ENCODE measurements at places on chromosomes 2 and 18.

DNA sequence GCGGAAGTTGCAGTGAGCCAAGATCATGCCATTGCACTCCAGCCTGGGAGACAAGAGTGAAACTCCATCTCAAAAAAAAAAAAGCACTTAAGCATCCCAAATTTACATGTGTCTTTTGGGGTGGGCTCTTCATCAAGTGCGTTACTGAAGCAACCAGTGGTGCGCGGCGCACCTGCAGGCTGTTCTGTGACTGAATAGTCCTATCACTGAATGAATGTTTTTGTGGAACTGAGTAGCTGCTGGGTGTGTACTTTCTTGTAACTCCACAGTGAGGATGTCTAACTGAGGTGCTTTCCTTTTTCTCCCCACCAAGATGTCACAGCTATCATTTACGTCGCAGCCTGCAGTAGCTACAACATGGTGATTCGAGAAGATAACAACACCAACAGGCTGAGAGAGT lies 17.0 kb downstream of the CHMP1B start:
- no peak for DNase-seq

DNA sequence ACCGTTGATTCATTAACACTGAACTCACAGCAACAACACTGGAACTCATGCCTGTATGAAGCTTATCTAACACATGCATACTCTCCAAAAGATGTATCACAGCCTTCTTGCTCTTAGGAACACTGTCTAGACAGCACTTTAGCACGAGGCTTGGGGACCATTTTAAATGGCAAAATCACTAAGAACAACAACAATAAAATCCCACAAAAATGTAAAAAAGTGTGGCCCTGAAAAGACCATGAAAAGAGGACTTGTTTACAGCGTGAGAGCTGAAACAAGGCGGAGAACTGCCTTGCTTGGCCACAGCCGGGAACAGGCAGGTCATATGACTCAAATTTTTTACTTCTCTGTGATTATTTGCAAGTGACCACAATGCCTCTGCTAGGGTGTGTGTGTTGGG lies 48.1 kb downstream of the CHN1 start:
- no peak for DNase-seq

- no peak for DNase-seq
Measured at GRCh38 chr2:689877-690510, 12.8 kb upstream of the TMEM18 start.

DNA sequence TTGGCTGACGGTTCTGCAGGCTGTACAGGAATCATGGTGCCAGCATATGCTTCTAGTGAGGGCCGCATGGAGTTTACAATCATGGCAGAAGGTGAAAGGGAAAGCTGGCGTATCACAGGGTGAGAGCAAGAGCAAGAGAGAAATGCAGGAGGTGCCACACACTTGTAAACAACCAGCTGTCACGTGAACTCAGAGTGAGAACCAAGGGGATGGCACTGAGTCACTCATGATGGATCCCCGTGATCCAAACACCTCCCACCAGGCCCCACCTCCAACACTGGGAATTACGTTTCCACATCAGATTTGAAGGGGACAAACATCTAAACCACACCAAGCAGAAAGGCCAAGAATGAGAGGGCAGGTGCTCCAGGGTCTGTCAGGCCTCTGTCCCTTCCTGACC lies 185.0 kb upstream of the PID1 start:
- DNase-seq, result no peak

DNA sequence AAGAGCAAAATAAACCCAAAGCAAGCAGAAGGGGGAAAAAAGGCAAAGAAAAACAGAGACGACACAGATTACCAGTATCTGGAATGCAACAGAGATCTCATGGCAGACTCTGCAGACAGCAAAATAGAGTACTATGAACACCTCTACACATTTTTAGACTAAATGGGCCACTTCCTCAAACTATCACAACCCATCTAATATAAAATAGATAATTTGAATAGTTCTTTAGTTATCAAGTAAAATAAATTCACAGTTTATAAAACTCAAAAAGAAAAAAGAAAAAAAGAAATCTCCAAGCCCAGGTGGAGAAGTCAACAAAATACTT lies 16.6 kb downstream of the SESTD1 start:
- no peak for DNase-seq

- DNase-seq, result no peak
Measured at GRCh38 chr2:76270096-76270710, 559.5 kb upstream of the GCFC2 start.

DNA sequence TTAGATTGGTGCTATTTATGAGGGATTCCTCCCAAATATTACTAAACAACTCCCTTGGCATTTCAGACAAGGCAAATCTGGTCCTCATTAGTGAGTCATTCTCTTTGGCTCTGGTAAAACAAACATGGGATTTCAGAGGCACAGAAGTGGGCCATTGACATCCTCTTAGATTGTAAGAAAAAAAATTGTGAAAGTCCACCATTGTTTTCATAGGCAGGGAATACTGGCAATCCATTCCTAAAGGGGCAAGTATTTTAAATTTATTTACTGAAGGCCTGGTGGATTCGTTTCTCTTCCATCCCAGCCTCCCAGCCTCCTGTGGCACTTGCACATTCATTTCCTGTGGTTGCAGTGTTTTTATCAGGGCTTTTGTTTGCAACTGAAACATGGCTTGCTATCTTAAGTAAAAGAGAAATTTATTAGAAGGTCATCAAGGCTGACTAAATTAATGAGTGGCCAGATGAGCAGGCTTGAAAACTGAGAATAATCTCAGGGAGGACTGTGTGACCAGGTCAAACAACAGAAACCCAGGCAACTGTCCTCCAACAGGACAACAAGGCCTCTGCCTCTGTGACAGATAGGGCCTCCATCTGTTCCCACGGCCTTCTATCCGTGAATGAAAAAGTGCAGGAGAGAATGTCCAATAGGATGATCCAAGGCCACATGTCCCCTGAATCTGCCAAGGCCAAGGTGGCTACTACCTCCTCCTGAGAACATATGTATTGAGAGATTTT lies 23.1 kb upstream of the TNFAIP6 start:
- DNase-seq, result peak; percentile 93

- DNase-seq, result no peak
Measured at GRCh38 chr2:128817813-128818212, 499.1 kb upstream of the HS6ST1 start.

DNA sequence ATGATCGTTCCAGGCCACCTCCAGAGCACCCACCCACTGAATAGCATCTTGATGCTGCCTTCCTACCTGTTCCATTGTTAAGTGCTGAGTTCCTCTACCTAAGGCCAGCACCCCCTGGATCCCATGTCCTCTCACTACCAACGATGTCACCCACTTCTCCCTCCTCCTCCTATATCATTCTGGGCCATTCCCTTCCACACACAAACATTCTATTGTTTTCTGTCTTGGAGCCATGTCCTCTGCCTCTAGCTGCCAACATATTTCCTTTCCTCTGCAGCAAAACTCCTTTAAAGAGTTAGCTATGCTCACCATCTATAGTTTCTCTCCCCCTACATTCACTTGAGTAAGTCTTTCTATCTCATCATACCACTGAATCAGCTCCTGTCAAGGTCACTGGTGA lies 64.0 kb upstream of the ACKR3 start:
- no peak for DNase-seq

DNA sequence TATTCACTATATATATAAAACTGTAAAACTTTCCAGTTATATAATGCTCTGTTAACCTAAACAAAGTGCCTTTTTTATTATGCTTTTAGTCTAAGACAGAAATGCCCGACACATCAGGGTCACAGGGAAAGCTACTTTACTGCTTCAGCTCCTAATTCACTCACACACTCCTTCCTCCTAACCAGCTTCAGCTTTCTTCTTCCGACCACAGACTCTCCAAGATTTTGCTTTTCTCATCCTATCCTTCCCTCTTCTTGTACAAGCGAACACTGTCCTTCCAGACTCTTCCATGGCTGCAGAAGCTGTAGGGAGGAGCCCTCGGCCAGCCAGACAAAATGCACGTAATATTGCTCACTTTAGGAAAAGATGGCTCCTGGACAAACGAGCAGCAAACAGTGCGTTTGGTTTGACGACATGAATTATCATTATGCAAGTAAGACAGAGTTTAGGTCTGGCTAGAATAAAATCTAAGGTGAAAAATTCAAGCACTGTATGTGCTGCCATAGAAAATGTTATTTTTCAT lies 47.5 kb upstream of the HNRNPA3 start:
- DNase-seq, result no peak

DNA sequence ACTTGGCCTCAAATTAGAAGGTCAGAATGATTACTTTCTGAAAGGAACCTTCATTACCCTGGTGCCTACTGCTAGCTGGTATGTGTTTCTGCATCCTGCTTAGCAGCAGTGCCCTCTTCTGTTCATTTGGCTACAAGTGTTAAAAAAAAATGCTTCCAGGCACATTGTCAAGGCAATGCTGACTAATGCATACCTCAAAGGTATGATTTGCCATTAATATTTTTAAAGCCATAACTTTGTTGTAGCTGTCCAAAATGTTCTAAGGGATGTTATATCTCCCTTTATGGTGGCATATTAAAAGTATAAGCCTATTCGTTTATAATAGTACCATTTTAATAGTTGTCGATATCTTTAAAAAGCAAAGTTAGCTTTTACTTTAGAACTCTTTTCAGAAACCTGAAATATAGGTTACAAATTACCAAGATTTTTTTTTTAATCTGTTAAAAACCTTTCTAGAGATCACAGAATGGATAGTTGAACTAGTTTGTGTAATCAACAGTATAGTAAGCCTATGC lies 52.0 kb upstream of the FAM171B start:
- DNase-seq, result peak; percentile 49

GRCh38 chr2:42792583-42793333 lies at the start of gene HAAO:
TSS of gene HAAO (minus strand) at chr2:42792583. CDS start at chr2:42792536, 47 bp downstream.
- DNase-seq, result no peak

DNA sequence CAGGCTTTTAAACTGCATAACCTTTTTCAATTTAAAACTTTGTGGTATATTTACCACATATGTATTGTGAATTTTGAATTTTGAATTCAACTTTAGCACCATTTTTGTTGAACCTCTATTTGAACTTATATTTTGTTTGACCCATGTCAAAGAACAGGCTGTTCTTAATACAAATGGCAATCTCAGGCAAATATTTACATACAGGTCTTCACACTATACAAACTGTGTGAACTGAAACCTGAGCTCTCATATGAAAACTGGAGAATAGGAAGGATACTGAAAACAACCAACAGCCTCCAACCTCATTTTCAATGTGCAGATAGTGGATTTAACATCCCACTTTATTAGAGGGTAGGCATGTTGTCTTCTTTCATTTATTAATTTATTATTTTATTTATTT lies 491.8 kb downstream of the KCNJ3 start:
- no peak for DNase-seq

DNA sequence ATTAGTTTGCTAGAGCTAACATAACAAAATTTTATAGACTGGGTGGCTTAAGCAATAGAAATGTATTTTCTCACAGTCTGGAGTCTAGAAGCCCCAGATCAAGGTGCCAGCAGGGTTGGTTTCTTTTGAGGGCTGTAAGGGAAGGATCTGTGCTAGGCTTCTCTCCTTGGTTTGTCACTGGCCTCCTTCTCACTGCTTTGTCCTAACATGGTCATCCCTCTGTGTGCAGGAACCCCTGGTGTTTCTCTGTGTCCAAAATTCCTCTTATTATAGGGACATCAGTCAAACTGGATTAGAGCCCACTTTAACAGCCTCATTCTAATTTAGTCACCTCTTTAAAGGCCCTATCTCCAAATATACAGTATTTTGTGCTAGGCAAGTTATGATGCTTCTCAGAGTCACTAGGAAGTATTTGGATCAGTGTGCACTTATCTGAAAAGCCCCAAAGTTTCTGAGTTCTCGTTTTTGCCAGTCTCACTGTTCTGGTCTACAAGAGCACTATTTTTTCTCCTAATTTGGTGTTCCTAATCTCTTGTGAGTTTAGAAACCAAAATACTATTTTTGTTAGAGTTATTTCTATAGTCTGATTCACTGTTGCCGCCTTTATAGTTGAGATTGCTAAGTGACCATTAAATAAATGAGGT lies 29.0 kb downstream of the ZC3H6 start:
- no peak for DNase-seq

- DNase-seq, result no peak
Measured at GRCh38 chr18:67862069-67862468, 345.5 kb upstream of the DSEL start.

DNA sequence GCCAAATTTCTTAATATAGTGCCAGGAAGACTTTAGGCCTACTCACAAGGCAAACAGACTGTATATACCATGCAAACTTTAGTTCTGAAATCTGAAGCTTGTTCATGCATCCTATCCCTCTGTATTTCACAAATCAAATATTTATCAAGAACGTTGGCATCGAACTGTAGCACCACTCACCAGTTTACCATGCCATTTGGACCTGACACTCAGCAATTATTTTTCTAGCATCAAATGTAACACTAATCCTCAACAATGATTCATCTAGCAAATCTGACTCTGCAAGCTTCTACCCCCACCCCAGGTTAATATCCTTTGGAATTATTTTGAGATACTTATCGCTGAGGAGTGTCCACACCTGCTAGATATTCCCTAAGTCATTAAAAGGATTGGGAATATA lies 1506.6 kb downstream of the LRP1B start:
- DNase-seq, result no peak

GRCh38 chr2:69102041-69102593 lies 89.1 kb downstream of the ANTXR1 start:
- DNase-seq, result no peak

DNA sequence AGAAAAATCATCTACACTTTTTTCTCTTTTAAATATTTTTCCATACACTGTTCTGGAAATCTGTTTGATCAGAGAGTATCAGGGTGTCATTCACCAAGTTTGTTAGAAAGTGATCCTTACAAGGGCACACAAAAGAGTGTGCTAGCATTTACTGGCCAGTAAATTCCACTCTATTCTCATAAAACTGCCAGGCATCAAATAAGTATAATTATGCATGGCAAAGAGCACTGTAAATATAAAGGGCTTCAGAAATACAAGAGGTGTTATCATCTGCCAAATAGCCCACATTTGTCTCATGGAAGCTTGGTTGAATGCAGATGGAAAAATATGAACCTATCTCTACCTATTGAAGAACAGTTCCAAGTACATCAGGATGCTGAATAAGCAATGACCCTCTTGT lies 847.3 kb upstream of the ACVR2A start:
- DNase-seq, result no peak

- DNase-seq, result no peak
Measured at GRCh38 chr2:32843699-32844098, 103.1 kb upstream of the LTBP1 start.

GRCh38 chr18:21803495-21803894 lies 62.9 kb downstream of the MIB1 start:
- DNase-seq, result peak; percentile 11

DNA sequence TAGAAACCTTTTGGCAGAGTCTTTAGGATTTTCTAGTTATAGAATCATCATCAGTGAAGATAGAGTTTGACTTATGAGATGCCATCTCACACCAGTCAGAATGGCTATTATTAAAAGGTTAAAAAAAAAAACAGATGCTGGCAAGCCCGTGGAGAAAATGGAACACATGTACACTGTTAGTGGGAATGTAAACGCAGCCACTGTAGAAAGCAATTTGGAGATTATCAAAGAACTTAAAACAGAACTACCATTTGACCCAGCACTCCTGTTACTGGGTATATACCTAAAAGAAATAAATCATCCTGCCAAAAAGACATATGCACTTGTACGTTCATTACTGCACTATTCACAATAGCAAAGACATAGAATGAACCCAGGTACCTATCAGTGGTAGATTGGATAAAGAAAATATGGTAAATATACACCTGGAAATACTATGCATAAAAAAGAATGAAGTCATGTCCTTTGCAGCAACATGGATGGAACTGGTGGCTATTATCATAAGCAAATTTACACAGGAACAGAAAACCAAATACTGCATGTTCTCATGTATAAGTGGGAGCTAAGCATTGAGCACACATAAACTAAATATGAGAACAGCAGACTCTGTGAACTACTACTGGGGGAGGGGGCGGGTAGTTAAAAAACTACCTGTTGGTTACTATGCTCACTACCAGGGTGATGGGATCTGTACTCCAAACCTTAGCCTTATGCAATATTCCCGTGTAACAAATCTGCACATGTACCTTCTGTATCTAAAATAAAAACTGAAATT lies 279.0 kb downstream of the KIAA1328 start:
- no peak for DNase-seq
